ENCODE measurements at places on chromosomes 4 and X.

GRCh38 chr4:152843481-152844090, 63.8 kb downstream of the ARFIP1 start:
- DNase-seq, result no peak

GRCh38 chr4:159767406-159767805, 664.5 kb downstream of the RAPGEF2 start:
- DNase-seq, result no peak

GRCh38 chrX:123330229-123330942, 146.3 kb downstream of the GRIA3 start:
- no peak for DNase-seq

- DNase-seq, result no peak
These were observed 12.4 kb upstream of the CTBP1 start for GRCh38 chr4:1261107-1261928.

DNA sequence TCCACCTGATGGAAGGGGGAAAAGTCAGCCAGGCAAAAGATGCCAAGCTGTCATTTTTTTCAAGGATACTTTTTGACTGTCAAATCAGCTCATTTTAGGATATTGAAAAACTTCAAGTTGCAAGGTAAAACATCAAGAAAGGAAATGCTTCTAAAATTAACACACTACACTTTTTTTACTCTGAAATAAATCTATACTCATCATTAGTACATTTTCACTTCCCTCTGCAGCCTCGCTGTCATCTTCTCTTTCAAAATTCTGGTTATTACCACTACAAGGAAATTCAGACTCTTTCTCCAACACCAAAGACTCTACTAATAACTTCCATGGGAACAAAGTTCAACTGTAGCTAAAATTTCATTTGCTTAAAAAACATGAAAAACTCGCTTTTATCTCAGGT, 41.6 kb downstream of the APBB2 start:
- no peak for DNase-seq

- DNase-seq, result no peak
These were observed 72.1 kb upstream of the ETNPPL start for GRCh38 chr4:108834835-108835384.
